ENCODE measurements at places on chromosomes 1 and 21. TPM values are rescaled to one million over a fixed set of nuclear protein-coding genes. Genes with fewer than 3 reads are reported as not detected.

- DNase-seq: no peak
Measured at GRCh38 chr21:33368124-33368523, 35.1 kb upstream of the IFNGR2 start.

GRCh38 chr1:153415850-153416570 lies at the start of gene S100A7A:
Gene S100A7A (plus strand): TSS chr1:153416520. CDS start chr1:153418083, 1,563 bp downstream.
- no peak for DNase-seq

DNA sequence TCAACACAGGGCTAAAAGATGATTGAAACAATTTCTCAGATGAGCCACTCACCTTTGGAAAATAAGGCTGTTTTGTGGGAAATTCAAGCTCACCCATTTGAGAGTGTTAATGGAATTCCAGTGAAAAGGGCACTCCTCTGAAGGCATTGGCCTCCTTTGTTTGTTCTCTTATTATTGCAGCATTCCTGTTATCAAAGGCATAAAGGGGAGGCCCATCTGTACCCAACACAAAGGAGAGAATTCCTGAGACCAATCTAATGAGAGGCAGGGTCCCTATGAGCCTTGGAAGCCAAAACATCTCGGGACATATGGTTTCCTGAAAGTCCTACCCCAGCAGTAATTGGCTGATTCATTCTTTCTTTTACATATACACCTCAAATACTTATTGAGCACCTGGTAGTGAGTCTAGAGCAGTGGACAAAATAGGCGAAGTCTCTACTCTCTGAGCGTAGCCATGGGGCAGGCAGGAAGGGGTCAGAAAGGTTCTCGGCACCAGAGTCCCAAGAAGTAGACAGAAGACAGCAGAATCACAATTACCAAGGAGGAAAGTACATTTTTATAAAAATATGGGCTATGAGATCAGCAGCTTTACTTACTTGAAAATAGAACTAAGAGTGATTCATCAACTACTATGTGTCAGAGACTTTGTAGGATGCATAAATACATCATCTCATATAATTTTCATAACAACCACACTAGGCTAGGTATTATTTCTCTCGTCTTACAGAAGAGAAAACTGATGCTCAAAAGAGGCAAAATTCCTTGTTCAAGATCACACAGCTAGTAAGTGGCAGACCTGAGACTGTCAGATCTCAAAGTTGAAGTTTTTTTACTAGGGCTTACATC lies 218.7 kb downstream of the DAB1 start:
- DNase-seq: no peak

GRCh38 chr1:44932151-44932550 lies 54.2 kb downstream of the EIF2B3 start:
- no peak for DNase-seq

DNA sequence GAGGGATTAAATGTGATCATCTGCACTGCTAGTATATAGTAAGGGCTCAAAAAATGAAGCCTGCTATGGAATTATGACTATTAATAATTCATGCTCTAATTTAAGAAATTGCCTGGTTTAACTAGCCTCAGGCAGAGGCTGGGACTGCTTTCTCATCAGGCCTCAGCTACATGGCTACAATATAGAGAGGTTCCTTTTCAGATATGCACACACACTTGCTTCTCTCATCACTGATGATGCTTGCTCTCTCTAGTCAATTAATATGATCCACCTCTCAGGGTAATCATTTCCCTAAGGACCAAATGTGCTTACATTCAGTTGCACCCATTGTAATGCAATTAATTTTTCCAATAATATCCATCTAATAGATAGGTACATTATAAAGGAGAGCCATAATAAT lies 324.9 kb upstream of the ST6GALNAC5 start:
- no peak for DNase-seq

- DNase-seq: no peak
Measured at GRCh38 chr1:26411624-26412074, 1.0 kb downstream of the LIN28A start.

GRCh38 chr1:82819234-82819633 lies 1018.5 kb downstream of the ADGRL2 start:
- no peak for DNase-seq

GRCh38 chr1:220300442-220301121 lies 28.3 kb upstream of the RAB3GAP2 start:
- DNase-seq: peak; percentile 37

DNA sequence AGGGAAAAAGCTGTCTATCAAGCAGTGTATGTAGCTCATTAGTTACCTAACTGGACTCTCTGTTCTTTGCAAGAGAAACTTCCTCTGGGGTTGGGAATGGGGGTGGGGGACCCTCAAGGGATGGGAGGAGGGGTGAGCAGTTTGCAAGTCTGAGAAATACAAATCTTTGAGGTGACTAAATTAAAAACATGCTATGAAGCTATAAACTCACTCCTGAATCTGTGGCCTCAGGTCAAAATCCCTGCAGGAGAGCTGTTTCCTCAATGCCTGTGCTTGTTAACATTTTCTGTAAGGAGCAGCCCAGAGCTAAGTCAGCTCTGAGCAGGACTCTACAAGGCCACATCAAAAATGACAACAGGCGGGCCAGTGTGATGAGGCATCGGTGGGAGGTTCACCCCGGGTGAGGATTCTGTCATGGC lies 32.8 kb upstream of the PTPRC start:
- no peak for DNase-seq

DNA sequence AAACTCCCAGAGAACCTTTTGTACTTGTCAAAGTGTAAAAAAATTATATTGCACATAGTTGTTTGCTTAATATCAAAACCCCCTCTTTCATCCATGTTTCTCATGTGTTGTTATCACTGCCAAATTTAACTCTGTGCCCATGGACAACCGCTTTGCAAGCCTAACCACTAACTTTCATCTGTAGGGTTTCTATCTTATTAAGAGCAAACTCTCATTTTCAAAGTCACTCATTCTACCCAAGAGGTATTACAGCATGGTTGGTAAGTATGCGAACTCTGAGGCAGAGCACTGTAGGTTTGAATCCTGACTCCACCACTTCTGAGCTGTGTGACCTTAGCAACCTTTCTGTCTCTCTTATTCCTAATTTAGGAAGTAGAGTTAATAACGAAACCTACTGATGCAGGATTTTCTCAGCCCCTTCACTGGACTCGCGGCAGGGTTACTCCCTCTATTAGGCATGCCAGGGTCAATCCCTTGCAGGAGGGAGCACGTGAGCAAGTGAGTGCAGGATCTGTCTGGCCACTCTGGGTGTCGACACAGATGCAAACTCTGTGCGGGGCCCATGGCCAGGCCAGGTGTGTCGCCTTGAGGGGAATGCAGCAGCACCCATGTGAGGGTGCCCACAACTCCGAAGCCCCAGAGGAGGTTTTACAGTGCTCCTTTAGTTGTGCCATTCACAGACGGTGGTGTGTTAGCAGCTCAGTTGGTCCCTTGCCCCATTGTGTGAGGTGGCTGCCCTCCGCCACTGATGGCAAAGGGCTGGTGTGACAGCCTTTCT lies 361.5 kb upstream of the ADGRL2 start:
- DNase-seq: no peak

DNA sequence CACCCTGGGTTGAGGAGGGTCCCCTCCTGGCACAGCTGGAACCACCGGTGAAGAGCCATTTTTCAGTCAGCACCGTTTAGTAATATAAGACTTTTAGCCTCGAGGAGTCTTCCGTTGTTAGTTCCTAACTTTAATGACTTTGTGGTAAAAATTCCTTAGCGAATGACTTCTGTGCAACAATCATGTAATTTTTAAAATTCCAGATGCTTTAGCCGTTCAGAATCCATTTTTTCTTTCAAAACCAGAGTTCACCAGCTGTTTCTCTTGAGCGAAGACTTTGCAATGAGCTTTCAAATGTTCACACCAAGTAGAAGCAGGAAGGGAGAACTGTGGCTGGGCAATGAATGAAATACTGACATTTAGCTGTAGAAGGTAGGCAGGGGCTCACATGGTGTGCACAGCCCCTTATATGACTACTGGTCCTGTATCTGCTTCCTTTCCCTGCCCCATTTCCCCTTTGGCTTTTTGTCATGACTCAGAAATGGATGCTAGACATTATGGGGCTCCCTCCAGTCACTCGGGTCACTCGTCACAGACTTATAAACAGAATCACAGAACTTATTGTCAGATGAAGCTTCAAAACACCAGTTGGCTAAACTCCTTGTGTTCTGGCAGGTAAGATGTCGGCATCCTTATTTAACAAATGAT lies 4.1 kb downstream of the DISC1 start:
- no peak for DNase-seq

DNA sequence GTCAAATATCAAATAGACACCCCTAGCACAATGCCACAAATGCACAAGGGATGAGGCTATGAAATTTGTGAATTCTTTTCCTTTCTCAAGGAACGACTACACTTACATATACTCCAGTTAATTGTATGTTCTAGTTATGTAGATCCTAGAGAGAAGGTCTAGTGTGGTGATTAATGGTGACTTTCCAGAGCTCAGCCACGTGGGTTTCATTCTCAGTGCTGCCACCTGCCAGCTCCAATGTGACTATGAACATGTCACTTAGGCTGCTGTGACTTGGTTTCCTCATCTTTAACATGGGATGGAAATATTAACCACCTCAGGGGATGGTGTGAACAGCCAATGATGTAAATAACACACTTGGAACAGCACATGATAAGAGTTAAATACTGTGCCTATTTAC lies 138.3 kb downstream of the APP start:
- DNase-seq: no peak

GRCh38 chr1:38134294-38134755 lies 87.7 kb upstream of the POU3F1 start:
- no peak for DNase-seq

DNA sequence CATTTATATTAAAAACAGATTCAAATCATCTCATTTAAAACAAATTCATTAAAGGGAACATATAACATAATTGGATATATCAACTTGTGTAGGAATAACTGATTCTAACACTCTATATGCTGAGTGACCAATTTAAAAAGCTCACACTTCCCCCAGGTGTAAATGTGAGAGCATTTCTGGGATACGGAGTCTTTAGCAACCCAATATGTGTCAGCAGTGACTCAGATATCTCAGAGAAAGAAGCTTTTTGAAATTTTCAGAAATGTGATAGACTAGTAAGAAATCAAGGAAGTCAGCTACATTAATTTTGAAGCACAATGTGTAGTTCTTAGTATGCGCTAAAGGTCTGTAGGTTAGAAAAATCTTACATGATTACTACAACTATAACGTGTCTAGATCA lies 87.9 kb upstream of the SERTAD4 start:
- no peak for DNase-seq

DNA sequence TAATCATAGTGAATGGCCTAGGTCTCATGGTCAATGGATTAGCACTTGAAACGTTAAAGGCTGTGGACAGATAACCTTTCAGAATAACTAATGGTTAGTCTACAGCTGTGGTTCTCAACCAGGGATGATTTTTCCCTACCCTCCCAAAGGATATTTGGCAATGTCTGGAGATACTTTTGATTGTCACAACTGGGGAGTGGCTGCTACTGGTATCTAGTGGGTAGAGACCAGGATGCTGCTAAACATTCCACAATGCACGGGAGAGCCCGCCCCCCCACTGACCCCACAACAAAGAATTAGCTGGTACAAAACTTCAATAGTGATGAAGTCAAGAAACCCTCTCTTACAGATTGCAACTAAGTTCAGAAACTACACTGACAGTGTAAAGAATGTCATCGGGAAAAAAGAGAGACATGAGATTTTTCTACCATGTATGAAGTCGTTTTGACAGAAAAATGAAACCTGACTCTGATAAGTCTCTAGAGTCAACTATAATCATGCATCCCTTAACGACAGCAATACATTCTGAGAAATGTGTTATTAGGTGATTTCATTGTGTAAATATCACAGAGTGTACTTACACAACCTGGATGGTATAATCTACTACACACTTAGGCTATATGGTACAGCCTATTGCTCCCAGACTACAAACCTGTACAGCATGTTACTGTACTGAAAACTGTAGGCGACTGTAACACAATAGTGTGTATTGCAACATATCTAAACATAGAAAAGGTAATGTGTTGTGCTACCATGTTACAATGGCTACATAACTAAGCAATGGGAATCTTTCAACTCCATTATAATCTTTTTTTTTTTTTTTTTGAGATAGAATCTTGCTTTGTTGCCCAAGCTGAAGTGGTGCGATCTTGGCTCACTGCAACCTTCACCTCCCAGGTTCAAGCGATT lies 49.7 kb upstream of the PRDX6 start:
- DNase-seq: no peak

The FAM3B gene
- 0.72 TPM for total RNA-seq

The KLF18 gene
- not detected for total RNA-seq

The HPCAL4 gene
- 0.74 TPM for total RNA-seq

The NCAM2 gene
- 2.2 TPM for total RNA-seq

The CFAP141 gene
- total RNA-seq: not detected

The OR2T34 gene
- total RNA-seq: not detected

The FCRL1 gene
- 0.38 TPM for total RNA-seq

The SYT6 gene
- not detected for total RNA-seq

The PLA2G2C gene
- total RNA-seq: not detected

The VSIG8 gene
- not detected for total RNA-seq
